ENCODE measurements at places on chromosomes 1 and 21.

DNA sequence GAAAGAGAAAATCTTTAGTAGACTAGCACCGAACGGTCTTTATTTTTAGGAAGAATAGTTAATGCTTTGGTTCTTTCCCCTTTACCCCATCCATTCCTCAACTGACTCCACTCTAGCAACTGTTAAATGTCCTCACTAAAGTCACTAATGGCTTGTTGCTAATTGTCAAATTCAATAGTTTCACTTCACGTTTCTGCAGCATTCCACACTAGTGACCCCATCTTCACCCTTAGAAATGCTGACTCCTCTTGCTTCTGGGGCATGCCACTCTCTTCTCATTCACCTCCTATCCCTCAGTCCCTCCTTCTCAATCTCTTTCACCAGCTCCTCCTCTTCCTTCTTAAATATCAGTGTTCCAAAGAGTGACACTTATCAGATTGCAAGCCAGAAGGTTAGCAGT is 19.4 kb upstream of the CADM3 start:
- no peak for DNase-seq

GRCh38 chr1:31901838-31902509 is 36.2 kb downstream of the PTP4A2 start:
- no peak for DNase-seq

- no peak for DNase-seq
Observed at GRCh38 chr1:203099805-203100515, 14.1 kb upstream of the MYOG start.

- DNase-seq, result no peak
Observed at GRCh38 chr1:230693221-230693620, 20.7 kb downstream of the AGT start.

- no peak for DNase-seq
Observed at GRCh38 chr1:94936861-94937620, 10.1 kb upstream of the CNN3 start.

DNA sequence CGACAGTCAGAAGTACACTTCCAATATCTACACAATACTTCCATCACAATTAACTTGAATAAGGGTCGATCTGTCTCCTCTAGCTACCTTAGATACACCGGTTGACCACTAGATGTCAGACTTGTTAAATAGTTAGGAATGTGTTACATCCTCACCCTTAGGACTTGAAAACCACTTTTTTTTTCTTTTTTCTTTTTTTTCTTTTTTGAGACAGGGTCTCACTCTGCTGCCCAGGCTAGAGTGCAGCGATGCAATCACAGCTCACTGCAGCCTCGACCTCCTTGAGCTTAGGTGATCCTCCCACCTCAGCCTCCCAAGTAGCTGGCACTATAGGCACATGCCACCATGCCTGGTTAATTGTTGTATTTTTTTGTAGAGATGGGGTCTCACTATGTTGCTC is 120.4 kb upstream of the GREM2 start:
- DNase-seq, result no peak

GRCh38 chr1:235553112-235553551 is 48.9 kb upstream of the B3GALNT2 start:
- DNase-seq, result no peak

DNA sequence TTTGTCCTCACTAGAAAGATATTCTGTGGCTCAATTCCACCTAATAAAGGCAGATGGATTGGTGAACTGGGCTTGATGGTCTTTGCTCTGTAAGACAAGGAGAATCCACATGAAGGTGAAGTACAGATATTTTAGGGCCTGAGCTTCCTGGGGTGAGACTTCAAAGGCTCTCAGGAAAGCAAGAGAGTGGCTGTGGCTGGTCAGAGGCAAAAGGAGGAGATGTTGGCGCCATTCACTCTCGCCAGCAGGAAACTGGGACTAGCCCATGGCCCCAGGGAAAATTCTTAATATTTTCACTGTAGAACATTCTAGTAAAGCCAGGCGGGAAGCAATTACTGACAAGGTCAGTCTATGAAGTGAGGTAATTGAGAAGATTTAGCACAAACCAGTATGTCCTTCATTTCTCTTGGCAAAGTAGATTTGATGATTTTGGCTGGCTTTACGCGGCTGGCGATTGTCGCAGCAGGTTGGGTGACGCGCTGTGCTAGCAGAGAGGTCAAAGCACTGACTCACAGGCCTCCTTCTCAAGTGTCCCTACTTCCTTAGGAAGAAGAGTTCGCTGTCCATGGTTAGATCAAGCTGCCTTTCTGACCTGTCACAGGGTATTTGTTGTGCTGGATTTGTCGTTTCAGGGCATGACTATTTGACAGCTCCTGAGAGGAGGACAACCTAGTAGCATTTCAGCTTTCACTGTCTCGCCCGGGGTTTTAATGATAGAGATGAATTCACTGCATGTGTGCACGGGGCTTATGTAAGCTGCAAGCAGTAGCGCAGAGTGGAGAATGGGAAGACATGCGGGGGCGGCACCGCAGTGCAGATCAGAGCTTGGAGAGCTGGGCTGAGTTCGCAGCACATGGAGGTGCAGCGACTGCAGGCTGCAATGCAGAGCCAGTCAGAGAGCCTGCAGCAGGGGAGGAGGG is 32.7 kb downstream of the XCL1 start:
- DNase-seq, result peak; percentile 60

- no peak for DNase-seq
Observed at GRCh38 chr1:224331326-224331725, 1.4 kb upstream of the NVL start.

DNA sequence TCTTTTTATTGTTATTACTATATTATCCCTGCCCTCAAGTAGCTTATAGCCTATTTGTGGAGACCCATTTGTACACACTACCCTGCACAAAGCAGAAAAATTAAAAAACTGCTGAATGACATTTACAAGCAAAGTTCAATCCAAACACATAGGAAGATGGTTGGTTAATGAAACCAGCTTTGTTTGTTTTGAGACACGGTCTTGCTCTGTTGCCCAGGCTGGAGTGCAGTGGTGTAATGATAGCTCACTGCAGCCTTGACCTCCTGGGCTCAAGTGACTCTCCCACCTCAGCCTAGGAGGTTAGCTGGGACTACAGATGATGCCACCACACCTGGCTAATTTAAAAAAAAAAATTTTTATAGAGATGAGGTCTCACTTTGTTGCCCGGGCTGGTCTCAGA is 31.6 kb downstream of the TGFB2 start:
- no peak for DNase-seq

DNA sequence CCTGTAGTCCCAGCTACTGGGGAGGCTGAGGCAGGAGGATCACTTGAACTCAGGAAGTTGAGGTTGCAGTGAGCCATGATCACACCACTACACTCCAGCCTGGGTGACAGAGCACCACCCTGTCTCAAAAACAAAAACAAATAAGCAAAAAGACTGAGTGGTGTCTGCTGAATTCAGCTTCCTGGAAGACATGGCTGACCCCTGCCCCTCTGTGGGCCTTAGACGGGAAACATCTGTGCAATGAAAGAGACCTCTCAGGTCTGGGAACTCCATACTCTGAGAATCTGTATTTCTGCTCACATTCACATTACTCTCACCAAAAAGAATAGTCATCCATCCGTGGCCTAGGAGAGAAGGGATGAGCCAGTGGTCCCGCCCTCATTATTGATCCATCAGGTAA is 2.0 kb downstream of the HTR1D start:
- DNase-seq, result no peak

- no peak for DNase-seq
Observed at GRCh38 chr21:44360159-44360558, 6.7 kb downstream of the TRPM2 start.

DNA sequence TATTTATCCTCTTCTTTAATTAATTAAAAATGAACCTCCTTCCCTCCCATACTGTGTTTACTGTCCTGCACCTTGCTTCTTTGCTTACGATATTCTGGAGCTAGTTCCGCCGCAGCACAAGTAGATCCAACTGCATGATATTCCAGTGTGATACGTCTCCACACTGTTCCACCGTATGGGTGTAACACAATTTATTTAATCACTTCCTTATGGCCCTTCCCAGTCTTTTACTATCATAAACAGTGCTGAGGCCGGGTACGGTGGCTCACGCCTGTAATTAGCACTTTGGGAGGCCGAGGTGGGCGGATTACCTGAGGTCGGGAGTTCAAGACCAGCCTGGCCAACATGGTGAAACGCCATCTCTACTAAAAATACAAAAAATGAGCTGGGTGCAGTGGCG is 25.7 kb downstream of the CNST start:
- no peak for DNase-seq

- no peak for DNase-seq
Observed at GRCh38 chr1:183019139-183019740, 4.0 kb upstream of the LAMC1 start.

GRCh38 chr1:30818568-30819243 is 61.1 kb upstream of the LAPTM5 start:
- no peak for DNase-seq

DNA sequence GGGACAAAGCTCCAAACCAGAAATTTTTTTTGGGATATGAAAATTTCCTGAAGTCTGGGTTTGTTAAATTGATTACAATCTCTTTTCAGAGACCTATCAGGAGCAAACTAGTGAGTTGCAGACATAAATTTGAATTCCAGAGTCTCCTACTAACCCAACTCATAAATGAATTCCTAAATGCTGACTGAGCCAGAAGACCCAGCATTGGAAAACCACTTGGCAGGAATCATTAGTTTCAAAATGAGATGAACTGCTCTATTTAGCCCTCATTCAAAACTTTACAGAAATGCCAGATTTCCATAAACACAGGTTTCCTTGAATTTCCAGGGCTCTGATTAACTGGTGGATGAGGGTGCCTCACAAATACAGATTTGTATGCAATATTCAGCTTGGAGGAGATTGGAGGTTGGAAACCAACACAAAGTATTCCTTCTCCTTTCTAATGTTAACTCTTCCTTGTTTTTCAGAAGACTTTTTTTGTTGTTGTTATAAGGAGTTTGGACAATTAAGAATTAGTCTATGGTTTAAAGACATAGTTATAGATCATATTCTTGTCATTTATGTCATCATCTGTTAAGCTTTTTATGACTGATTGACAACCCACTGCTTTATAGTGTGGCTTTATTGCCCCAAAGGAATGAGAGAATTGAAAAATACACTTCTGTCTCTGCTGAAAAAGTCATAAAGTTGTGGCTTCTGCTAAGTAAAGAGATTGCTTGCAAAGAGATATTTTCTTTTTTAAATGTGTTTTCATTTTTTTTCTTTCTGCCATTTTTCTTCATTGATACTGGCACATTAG is 222.8 kb downstream of the HLX start:
- DNase-seq, result no peak
